NB4 (cell line): ENCODE measurements at places on chromosomes 16 and 17.

- DNase-seq, result no peak
Observed at GRCh38 chr16:21175397-21175796, 16.9 kb downstream of the LDAF1 start.

DNA sequence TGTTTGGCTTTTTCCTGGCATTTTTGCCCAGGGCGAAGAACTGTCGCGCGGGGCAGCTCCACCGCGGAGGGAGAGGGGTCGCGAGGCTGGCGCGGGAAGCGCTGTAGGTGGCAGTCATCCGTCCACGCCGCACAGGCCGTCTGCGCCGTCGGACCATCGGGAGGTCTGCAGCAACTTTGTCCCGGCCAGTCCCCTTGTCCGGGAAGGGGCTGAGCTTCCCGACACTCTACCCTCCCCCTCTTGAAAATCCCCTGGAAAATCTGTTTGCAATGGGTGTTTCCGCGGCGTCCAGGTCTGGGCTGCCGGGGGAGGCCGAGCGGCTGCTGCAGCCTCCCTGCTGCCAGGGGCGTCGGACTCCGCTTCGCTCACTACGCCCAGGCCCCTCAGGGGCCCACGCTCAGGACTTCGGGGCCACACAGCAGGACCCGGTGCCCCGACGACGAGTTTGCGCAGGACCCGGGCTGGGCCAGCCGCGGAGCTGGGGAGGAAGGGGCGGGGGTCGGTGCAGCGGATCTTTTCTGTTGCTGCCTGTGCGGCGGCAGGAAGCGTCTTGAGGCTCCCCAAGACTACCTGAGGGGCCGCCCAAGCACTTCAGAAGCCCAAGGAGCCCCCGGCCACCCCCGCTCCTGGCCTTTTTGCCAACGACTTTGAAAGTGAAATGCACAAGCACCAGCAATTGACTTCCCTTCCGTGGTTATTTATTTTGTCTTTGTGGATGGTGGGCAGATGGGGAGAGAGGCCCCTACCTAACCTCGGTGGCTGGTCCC is 2.3 kb upstream of the CBX4 start:
- DNase-seq, result peak; percentile 19

DNA sequence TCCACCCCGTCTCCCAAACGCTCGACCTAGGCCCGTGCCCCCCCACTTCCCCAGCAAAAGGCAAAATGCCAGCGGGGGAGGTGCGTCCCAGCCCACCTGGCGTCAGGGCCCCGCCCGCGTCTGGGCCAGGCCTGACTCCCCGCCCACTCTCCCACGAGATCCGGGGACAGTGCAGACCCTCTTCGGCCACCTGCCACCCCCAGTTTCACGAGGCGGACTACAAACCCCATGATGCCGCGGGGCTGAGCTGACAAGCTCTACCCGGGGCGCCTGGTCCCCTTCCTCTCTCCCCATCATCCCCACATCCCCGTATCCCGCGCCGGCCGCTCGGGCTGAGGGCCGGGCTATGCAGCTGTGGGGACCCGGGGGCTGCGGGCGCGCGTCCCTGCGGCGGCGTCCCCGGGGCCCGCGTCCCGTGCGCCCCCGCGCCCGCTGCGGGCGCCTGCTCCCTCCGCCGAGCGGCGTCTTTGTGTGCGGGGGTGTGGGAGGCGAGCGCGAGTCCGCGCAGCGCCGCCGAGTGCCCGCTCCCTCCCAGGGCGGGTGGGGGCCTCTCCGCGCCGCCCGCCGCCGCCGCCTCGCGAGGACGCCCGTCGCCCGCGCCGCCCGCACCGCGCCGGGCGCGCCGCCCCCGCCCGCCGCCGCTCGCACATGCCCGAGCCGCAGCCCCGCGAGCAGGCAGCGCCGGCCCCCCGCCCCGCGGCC is at the start of gene ANKRD13B:
Gene ANKRD13B (plus strand): TSS at position 283 of the 702 bp plus-strand sequence. CDS start 490 bp downstream, outside the sequence.
- DNase-seq, result peak; percentile 72

GRCh38 chr17:3039736-3040135 is 23.7 kb downstream of the OR1D5 start:
- peak; percentile 73 for DNase-seq

- no peak for DNase-seq
Observed at GRCh38 chr16:66007717-66008116, 358.8 kb upstream of the CDH5 start.

DNA sequence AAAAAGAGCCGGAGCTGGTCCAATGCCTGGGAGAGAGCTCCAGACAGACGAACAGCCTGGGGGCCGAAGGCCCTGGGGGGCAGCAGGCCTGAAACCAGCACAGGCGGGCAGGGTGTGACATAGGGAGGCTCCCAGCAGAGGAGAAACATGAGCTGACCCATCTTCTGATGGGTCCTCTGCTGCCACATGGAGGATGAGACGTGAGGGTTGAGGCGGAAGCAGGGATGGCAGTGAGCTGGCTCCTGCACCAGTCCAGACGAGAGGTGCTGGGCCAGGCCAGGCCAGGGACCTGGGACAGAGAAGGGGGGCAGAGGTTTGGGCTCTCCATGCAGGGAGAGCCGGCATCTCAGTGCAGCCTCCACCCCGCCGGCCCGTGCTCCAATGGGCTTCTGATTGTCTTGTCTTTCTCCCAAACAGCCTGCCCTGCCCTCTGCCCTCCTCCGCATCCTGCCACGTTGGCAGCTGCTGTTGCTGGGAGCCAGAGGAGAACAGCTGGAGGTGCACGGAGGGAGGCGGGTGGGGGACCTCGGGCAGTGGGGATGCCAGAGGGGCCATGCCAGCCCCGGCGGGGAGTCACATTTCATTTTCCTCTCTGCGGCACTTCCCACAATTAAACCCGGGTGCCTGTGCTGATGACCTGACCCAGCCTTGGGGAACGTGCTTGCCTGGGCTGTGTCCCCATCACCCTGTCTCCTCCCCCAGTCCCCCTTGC is 139.1 kb upstream of the GSE1 start:
- no peak for DNase-seq

GRCh38 chr16:15976225-15976812 is 26.9 kb downstream of the ABCC1 start:
- no peak for DNase-seq

- DNase-seq, result no peak
Observed at GRCh38 chr16:52439750-52440149, 107.2 kb downstream of the TOX3 start.
